Heart left ventricle (tissue), 16 donors: ENCODE measurements at places on chromosomes 12 and 14. TPM values are rescaled to one million over a fixed set of nuclear protein-coding genes. Genes with fewer than 3 reads are reported as not detected.

JPH4 gene
- 0.56 TPM for total RNA-seq

SIX6 gene
- not detected for total RNA-seq

COL2A1 gene
- not detected for total RNA-seq

ACOT4 gene
- 0.79 TPM for total RNA-seq

OR10G3 gene
- total RNA-seq, result not detected

OR6C75 gene
- not detected for total RNA-seq

GNB3 gene
- total RNA-seq, result 12.4 TPM

DNA sequence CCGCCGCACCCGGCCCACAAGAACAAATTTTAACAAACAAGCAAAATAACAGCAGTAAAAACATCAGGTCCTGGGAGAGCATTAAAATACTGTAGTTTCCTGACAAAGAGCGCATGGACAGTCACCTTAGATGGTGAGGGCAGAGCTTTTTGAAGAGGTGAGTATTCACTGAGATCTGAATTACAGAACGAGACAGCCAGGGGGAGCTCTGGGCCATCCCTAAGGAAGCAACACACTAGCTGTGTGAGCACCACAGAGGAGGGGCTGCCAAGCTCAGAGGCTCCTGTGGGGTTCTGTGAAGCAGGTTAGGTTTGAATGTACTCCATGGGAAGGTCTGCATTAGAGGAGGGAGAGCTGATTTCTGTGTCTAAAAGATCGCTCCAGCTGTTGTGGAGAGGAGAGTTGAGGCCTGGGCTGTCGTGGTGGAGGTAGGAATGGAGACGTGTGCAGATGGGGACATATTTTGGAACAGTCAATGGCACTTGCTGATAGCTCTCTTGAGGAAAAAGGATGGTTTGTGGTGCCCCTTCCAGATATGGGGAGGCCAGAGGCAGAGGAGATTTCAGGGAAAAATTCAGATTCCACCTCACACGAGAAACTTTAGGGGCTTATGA lies 72.9 kb downstream of the TRAFD1 start:
- H3K4me1 ChIP-seq, result no peaks in the 10 kb centered on the region
- no peak overlapping the region for H3K4me3 ChIP-seq
- peaks cover 23% of the 10 kb centered on the region for H3K36me3 ChIP-seq
- no peaks in the 10 kb centered on the region for H3K27me3 ChIP-seq
- DNase-seq, result peak; percentile 49

- no peak overlapping the region for H3K27ac ChIP-seq
- DNase-seq, result no peak
- H3K36me3 ChIP-seq, result no peaks in the 10 kb centered on the region
- no peaks in the 10 kb centered on the region for H3K4me1 ChIP-seq
Observed at GRCh38 chr14:31180299-31181051, 27.1 kb downstream of the HECTD1 start.

DNA sequence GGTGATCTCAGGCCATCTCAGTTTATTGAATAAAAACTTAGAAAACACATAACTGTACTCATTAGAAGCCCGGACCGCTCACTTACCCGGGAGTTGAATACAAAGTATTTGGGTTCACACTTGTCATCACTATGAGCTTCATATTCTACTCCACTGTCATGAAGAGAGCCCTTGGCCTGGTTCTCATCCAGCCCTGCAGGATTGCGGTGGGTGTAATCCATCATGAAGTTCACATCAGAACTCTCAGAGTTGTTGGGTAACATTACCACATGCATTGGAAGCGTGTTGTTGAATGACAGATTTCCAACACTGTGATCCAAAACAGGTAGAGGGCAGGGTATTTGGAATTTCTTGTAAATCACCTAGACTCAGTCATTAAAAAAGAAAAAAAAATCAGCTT lies 47.4 kb downstream of the SLC38A4 start:
- no peak overlapping the region for H3K4me3 ChIP-seq
- H3K27me3 ChIP-seq, result no peaks in the 10 kb centered on the region
- no peaks in the 10 kb centered on the region for H3K36me3 ChIP-seq
- no peaks in the 10 kb centered on the region for H3K4me1 ChIP-seq

GRCh38 chr12:89390802-89391673 lies 38.7 kb upstream of the DUSP6 start:
- no peak for DNase-seq
- peak overlapping the region; percentile 80 for H3K27ac ChIP-seq
- H3K4me1 ChIP-seq, result no peaks in the 10 kb centered on the region
- no peaks in the 10 kb centered on the region for H3K27me3 ChIP-seq
- no peak overlapping the region for H3K4me3 ChIP-seq
- H3K36me3 ChIP-seq, result no peaks in the 10 kb centered on the region

GRCh38 chr12:64877363-64878004 lies 53.0 kb downstream of the TBC1D30 start:
- H3K4me3 ChIP-seq, result no peak overlapping the region
- no peaks in the 10 kb centered on the region for H3K4me1 ChIP-seq
- no peak for DNase-seq
- H3K27ac ChIP-seq, result no peak overlapping the region

DNA sequence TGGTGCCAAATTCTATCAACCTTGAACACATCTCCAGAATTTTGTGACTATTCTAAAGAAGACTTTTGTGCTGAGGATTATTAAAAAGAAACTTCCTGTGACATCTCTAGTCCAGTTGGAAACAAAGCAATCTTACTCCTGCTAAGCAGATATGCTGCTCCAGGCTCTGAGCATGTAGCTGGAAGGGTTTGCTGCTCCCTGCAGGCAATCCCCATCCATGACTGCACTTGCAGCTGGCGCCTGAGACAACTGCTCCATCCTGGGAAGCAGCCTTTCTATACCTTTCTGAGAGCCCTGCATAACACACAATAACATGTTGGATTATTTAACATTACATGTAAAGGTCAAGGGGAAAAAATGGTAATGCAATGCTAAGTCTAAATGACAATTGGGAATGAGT lies 105.1 kb downstream of the NDUFA12 start:
- no peaks in the 10 kb centered on the region for H3K27me3 ChIP-seq
- H3K36me3 ChIP-seq, result no peaks in the 10 kb centered on the region
- no peak overlapping the region for H3K4me3 ChIP-seq
- H3K4me1 ChIP-seq, result no peaks in the 10 kb centered on the region
- DNase-seq, result no peak

DNA sequence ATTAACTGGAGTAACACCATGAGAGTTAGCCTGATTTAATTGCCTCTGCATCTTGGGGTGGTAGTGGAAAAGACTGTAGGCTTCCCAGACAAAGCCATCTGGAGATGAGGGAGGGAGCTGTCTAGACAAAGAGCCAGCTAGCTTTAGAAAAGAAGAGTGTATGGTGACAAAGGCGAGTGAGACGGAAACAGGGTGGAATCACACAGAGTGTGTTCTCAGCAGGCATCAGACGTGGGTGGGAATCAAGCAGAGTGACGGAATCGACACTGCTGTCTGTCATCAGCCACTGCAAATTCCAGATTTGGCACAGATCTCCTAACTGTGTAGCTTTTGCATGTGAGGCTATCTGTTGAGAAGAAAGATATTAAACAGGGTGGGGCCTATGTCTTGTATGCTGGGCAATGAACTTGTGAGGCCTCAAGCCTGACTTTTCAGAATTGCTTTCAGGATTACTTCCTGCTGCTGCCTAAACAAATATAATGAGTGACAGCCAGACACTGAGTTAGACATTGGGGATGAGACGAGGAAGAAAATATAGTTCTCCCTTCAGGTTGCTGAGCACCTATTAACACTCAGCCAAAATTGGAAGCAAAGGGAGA lies 236.5 kb upstream of the GRIP1 start:
- no peaks in the 10 kb centered on the region for H3K36me3 ChIP-seq
- H3K27ac ChIP-seq, result no peak overlapping the region
- H3K27me3 ChIP-seq, result no peaks in the 10 kb centered on the region
- DNase-seq, result no peak
- no peaks in the 10 kb centered on the region for H3K4me1 ChIP-seq

GRCh38 chr12:130879781-130880389 lies 8.0 kb downstream of the RAN start:
- no peaks in the 10 kb centered on the region for H3K27me3 ChIP-seq
- no peaks in the 10 kb centered on the region for H3K4me1 ChIP-seq
- H3K27ac ChIP-seq, result no peak overlapping the region
- no peak for DNase-seq
- H3K4me3 ChIP-seq, result no peak overlapping the region
- peaks cover 25% of the 10 kb centered on the region for H3K36me3 ChIP-seq

DNA sequence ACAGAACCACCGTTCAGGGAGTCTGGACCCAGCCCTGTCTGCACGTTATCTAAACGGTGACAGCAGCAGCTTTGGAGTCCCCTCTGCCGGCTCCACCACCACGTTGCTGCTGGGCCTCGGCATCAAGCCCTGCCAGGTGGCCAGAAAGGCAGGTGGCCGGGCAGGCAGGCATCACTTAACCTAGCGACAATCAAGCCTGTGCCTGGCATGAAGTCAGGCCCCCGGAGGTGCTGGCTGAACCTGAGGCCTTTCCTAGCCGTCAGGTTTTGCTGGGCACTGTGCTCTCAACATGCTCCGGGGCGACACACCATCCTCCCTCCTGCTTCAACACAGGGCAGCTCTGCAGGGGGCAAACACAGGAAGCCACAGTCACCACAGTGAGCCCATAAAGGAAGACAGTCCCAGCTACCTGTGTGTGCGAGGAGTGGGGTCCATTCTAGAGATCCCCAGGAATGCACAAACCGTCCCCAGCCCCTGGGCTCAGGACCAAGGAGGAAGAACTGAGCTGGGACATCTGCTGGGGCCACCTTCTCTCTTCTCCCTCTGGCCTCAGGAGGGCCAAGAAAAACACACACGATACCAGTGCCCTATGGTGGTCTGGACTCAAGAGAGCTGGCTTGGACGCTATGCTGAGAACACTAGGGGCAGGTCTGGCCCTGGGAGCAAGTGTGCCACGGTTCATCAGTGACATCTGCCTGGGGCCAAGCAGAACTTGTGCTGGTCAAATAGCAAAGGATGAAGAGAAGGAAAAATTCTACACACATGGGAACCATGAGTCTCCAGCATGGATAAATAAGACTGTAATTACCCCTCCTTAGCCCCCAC lies 44.7 kb downstream of the CCDC88C start:
- peaks cover 48% of the 10 kb centered on the region for H3K4me1 ChIP-seq
- H3K36me3 ChIP-seq, result no peaks in the 10 kb centered on the region
- DNase-seq, result no peak
- H3K27me3 ChIP-seq, result peaks cover 6% of the 10 kb centered on the region

GRCh38 chr12:51970904-51971646 lies 19.6 kb downstream of the ACVR1B start:
- no peak overlapping the region for H3K27ac ChIP-seq
- peaks cover 42% of the 10 kb centered on the region for H3K4me1 ChIP-seq
- H3K27me3 ChIP-seq, result no peaks in the 10 kb centered on the region

DNA sequence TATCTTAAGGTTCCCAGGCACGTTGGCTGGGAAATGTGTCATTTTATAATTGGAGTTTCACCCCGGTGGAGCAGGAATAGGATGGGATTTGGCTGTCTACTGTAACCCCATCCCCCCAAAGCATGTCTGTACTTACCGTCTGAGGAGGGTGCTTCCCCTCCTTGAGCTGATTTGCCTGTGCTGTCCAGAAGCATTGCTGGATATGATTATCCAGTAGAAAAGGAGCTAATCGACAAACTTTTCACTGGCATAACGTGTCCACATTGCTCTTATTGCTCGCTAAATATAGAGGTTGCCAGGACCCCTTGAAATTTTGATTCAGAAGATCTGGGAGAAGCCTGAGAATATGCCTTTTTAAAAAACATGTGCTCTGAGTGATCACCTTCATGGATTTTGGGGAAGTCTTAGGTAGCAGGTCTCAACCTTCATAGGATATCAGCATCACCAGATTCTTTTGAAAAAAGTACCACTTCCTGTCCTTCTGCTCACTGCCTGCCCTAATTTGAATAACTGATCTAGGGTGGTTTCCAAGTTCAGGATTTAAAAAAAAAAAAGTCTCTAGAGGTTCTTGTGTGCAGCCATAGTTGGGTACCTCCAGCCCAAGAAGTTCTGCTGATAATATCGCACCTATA lies 80.4 kb upstream of the KCNA1 start:
- no peak for DNase-seq
- no peak overlapping the region for H3K4me3 ChIP-seq
- no peaks in the 10 kb centered on the region for H3K36me3 ChIP-seq
- H3K4me1 ChIP-seq, result no peaks in the 10 kb centered on the region

- H3K27me3 ChIP-seq, result no peaks in the 10 kb centered on the region
- H3K4me3 ChIP-seq, result no peak overlapping the region
- H3K27ac ChIP-seq, result no peak overlapping the region
- H3K36me3 ChIP-seq, result no peaks in the 10 kb centered on the region
- DNase-seq, result no peak
Observed at GRCh38 chr14:76472199-76472723, 96.3 kb downstream of the ESRRB start.

DNA sequence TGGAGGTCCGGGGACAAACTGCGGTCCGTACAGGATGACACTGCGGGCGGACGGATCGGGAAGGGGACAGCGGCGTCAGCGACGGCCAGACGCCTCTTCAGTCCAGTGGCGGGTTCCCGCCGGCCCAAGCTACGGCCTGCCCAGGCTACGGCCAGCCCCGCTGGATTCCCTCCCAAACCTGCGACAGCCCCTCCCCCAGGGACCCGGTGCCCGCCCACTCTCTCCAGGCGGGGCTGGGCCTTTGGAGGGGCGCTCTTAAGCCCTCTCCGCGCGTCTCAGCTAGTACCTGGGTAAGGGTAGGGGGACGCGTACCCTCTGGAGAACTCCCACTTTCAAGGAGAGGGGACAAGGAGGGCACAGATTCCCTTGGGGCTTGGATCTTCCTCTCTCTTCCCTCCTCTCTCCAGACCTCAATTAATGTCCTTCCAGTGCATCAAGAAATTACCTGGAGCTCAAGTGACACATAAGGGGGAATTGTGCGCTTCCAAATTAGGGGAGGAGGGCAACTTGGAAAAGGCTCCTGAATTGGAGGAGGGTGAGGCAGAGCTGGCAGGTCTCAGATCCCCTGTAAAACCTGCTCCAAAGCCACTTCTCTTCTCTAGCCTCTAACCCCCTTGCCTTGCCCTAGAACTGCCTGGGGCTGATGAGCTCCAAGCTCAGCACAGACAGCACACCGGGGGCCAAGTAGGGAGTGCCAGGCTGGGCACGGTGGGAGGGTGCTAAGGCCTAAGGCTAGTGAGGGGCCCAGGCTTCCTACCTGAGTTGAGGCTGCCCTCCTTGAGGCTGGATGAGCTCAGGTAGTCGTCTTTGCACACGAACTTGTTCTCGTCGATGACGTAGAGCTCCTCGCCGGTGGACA lies 3.1 kb downstream of the LHX5 start:
- DNase-seq, result no peak
- H3K4me1 ChIP-seq, result peaks cover 23% of the 10 kb centered on the region
- H3K36me3 ChIP-seq, result no peaks in the 10 kb centered on the region
- H3K27ac ChIP-seq, result no peak overlapping the region
- H3K4me3 ChIP-seq, result peak overlapping the region; percentile 34

DNA sequence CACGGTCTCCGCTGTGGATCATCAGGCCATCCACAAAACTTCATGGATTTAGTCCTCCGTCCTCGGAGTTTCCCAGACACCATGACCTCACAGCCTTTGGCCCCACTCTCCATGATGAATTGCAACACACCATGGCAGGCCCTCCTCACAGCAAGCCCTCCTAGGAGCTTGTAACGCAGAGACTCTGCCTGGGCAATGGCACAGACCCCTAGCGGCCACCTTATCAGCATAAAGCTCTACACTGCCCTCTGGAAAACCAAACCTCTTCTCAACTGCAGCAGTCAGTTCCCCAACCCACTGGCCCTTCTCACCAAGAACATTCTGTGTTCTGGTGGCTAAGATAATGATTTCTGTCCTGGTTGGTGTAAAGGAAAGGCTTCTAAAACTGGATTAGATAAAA lies 238.4 kb upstream of the USP15 start:
- H3K4me3 ChIP-seq, result no peak overlapping the region
- no peak for DNase-seq
- H3K27me3 ChIP-seq, result no peaks in the 10 kb centered on the region
- no peaks in the 10 kb centered on the region for H3K4me1 ChIP-seq
- H3K36me3 ChIP-seq, result no peaks in the 10 kb centered on the region
- no peak overlapping the region for H3K27ac ChIP-seq

GRCh38 chr12:114746297-114747011 lies 62.5 kb upstream of the TBX3 start:
- no peak overlapping the region for H3K27ac ChIP-seq
- no peaks in the 10 kb centered on the region for H3K27me3 ChIP-seq
- DNase-seq, result no peak
